ENCODE measurements at places on chromosomes 4 and X.
A peak's percentile ranks its signal among the peaks of the same experiment; 100 is the strongest.

GRCh38 chrX:15605226-15605625 is 4.5 kb upstream of the ACE2 start:
- no peak for DNase-seq

- DNase-seq: no peak
Observed at GRCh38 chrX:121579016-121579760, 531.8 kb downstream of the GLUD2 start.

- no peak for DNase-seq
Observed at GRCh38 chrX:123399709-123400108, 215.6 kb downstream of the GRIA3 start.

GRCh38 chr4:7344636-7345155 is 90.0 kb downstream of the PSAPL1 start:
- no peak for DNase-seq

DNA sequence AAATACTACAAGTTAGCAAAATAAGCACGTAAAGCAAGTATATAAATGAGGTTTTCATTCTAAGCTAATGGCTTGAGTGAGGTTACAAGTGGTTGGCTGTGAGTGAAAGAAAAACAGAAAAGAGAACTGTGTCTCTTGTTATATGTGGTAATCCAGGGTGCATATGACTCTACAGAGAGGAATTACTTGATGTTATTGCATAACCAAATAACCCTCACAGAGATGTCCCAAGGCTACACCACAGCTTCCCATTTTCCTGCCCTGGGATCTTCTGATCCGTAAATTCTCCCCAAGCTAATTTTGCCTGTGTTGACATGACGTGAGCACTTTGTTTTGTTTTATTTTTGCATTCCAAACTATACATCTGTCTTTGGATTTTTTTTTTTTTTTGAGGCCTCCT is 470.0 kb upstream of the INTU start:
- DNase-seq: no peak

- no peak for DNase-seq
Observed at GRCh38 chr4:47519239-47519883, 34.3 kb downstream of the ATP10D start.

GRCh38 chr4:7938266-7938608 is 1.4 kb downstream of the AFAP1 start:
- no peak for DNase-seq

DNA sequence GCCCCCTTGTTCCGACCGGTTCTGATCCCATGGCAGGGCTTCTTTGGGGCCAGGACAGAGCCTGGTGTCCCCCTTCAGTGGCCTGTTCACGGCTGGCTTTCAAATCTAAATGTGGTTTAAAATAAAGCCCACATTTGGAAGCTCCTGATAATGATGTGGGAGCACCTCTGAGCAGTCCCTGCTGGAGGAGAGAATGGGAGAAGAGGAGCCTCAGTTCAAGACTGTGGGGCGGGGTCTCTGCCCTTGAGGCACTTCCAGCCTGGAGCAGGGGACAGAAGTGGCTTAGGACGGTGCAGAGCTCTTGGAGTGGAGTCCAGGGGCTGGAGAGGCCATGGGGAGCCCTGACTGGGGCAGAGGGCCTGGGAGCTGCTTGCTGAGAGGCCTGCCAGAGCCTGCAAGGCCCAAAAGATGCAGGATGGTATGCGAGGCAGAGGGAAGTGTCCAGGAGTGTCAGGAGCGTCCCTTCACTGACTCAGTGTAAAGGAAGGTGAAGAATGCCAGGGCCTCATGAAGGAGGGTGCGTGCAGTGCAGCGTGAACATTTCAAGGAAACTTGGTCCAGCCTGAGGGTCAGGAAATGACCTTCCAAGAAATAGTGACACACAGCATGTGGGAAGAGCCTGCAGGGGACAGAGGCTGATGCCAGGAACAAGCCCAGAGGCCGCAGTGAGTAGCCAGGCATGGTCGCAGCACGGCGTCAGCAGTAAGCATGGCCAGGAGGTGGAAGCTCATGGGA is 21.1 kb upstream of the TADA2B start:
- DNase-seq: no peak

DNA sequence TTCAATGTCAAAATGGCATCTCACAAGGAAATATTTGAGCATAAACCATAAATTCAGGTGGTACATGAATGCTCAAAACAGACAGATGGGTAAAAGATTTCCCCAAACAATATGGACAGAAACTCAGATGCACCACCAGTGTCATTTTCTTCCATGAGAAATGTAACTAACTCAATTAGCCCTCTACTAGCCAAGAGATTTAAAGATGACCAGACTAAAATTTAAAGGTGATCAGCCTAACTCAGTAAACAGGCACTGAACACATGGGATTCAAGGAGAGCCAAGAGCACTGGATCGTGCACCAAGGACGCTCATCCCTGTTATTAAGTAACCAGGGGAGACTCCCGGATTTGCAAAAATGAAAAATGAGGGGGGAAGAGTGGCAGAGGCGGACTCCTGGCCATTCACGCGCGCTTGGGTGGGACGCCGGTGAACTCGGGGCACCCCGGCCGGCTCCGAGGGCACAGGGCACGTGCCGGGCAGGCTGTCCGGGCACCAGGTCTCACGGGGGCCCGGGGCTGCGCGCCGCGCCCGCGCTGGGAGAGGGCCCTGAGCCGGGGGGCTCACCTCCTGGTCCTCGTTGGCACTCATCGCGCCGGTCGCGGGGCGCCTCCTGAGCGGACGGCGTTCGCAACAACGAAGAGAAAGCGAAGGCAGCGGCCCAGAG is 490 bp downstream of the RWDD4 start:
- peak; percentile 9 for DNase-seq

- no peak for DNase-seq
Observed at GRCh38 chr4:25638806-25639205, 16.8 kb upstream of the SLC34A2 start.

GRCh38 chr4:57443308-57443707 is 333.1 kb upstream of the IGFBP7 start:
- DNase-seq: no peak

GRCh38 chr4:127049526-127049925 is 583.2 kb upstream of the INTU start:
- DNase-seq: no peak

- peak; percentile 67 for DNase-seq
Observed at GRCh38 chr4:38675146-38676121, 11.4 kb downstream of the KLF3 start.

DNA sequence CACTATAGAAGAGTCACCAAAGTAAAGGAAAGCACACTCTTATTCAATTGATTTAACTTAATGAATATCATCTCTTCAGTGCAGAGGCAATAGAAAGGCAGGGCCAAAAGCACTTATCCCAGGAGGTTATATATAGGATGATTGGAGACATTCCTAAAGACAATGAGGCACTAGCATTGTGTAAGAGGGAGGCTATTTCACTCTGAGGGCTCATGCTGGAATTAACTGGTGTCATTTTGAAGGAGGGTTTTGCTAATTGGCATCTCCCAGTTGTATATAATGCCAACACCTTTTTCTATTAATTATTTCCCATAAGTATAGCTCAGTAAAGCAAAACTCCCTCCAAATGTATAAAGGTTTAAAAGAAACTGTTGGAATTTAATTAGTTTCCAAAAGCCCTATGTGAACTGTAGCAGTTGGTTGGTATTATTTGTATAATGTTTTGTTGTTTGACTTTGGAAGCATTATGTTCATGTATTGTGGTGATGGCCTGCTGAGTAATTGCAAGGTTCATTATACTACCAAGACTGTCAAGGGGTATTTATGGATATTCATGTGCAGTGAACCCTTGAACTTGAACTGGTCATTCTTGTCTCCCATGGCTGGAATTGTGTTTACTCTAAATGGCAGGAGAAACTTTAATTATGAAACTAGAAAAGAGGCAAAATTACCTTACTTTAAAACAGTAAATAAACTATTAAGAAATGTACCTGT is 270.3 kb downstream of the BMPR1B start:
- DNase-seq: no peak

GRCh38 chr4:107894138-107894603 is 37.2 kb upstream of the CYP2U1 start:
- DNase-seq: no peak

GRCh38 chrX:31832263-31832662 is 760.4 kb upstream of the FTHL17 start:
- no peak for DNase-seq

- no peak for DNase-seq
Observed at GRCh38 chr4:40412866-40413795, 78.0 kb downstream of the CHRNA9 start.

DNA sequence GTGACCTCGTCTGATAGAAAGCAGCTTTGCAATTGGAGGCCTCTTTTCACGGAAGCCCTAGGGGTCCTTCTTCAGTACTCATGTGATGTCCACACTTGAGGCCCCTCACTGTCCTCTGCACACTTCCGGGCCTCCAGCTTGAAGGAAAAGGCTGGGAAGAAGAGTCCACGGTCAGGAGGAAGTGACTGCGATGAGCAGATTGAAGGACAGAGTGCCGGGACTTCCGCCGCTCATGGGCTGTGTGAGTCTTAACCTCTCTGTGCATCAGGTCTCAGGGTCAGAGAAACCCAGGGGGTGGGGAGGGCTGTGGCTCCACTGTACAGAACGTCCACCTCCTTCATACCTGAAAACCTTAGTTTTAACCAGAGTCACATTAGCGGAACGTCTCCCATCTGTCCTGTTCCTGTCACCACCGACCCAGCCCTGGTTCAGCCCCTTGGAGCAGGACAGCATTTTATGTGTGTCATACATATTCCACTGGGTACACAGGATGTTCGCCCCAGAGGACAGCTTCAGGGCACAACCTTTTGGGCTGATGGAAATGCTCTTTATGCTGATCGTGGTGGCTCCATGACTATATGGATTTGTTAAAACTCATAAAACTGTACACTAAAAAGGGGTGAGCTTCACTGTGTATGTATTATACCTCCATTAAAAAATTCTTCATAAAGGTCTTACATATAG is 51.0 kb upstream of the SORCS2 start:
- DNase-seq: no peak

DNA sequence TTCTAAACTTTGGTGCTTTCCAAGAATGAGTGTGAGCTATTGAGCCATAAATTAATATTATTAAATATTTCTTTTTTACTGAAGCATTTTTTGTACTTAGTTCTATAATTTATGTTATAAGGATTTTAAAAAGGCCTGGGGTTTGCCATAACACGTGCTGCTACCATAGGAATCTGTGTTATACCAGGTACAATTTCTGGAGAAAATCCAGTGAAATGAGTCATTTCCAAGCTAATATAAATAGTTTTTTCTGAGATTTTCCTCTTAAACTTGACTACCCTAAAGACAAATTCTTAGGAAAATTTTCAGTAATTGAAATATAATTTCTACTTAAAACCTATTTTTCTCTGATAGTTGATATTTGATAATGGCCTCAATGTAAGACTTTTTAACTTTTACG is 130.8 kb downstream of the TLL1 start:
- no peak for DNase-seq

GRCh38 chr4:21544955-21545354 is 403.6 kb downstream of the KCNIP4 start:
- DNase-seq: no peak

- no peak for DNase-seq
Observed at GRCh38 chr4:74873545-74874301, 59.2 kb upstream of the PARM1 start.

- DNase-seq: no peak
Observed at GRCh38 chrX:115402299-115402698, 112.8 kb downstream of the LUZP4 start.

Measured in activated T-helper 9 cell treated with anti-CD3 and anti-CD28 coated beads, Interleukin-2, amount 50 U/mL, for 16 hours (primary cell).